NCI-H2107 (cell line): ENCODE measurements at places on chromosomes 4 and X.

DNA sequence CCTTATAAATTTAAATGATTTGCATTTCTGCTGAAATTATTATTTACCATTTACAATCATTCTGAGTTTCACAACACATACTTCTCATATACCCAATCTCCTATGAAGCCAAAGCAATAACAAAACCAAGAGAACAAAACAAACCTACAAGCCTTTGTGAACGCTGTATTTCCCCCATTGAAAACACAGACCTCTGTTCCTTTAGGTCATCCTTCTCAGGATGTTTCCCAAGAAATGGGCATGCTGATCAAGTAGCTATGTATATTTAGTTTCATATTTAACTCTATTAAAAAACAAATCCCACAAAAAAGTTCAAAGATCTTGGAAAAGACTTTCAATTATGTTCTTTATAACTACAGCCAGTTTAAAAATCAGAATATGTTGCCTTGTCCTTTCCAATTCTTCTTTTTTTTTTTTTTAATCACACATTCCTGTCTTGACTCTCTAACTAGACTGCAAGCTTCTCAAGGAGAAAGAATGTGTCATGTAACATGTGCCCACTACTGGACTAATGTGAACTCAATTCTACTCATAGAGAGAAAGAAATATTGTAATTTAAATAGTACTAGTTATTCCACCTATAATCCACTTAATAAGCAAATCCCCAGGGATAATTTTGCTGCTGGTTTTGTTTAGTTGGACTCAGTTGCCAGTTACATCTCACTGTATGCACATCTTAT lies 84.3 kb upstream of the PRSS48 start:
- DNase-seq, result no peak

GRCh38 chrX:40434443-40434842 lies 146.3 kb upstream of the ATP6AP2 start:
- no peak for DNase-seq

DNA sequence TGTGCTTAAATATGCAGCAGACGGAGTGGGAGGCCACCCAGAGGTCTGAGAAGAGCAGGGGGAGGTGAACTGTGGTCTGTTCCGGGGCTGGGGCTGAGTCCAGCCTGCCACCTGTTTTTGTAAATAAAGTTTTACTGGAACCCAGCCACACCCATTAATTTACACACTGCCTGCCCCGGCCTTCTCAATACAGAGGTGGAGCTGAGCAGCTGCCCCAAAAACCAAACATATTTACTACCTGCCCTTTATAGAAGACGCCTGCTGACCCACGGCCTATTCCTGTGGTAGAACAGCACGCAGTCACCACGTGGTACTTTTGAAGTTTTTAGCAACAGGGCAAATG lies 45.9 kb downstream of the FGFRL1 start:
- no peak for DNase-seq

DNA sequence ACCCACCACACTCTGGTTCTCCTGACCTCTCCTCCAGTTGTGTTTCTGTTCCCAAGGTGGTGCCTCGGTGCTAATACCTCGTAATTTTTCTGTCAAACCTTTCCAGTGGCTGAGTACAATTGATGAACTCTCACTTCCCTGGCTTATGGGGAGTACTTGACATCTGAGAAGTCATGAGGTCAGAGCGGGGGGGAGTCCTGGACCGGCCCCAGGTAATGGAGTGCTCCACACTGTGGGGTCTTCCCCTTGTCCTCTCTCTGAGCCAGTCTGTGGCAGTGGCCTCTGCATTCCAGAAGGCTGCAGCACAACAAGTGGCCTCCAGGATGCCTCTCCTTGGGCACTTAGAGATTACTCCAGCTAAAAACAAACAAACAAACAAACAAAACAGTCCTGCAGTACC lies 122.5 kb upstream of the TRIM2 start:
- DNase-seq, result no peak

- no peak for DNase-seq
Measured at GRCh38 chrX:120614816-120615215, 10.9 kb downstream of the MCTS1 start.

DNA sequence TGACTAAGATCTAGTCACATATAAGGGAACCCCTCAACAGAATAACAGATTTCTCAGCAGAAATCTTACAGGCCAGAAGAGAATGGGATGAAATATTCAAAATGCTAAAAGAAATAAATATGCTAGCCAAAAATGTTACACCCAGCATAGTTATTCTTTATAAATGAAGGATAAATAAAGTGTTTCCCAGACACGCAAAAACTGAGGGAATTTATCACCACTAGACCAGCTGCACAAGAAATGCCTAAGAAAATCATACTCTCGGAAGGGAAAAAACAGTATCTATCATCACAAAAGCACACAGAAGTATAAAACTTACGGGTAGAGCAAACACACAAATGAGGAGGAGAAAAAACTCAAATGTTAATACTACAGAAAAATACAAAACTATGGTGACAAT lies 162.1 kb downstream of the HHIP start:
- no peak for DNase-seq
